AG10803 (cell line): ENCODE measurements at places on chromosomes 4 and X.

DNA sequence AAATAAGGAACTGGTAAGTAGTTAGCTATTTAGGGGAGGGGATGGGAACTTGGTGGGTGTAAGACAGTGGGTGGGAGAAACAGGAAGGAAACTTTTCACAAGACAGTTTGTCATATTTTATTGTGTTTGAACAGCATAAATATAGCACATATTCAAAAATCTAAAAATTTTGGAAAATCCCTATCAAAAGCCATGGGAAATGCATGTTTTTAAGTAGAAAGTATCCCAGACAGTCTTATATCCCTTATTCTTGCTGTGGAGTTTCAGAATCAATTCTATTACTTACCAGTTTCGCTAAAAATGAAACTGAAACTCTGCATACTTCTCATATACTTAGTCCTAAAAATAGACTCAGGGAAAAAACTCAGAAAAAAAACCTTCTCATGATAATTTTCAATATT, 22.3 kb upstream of the RASGEF1B start:
- no peak for DNase-seq

DNA sequence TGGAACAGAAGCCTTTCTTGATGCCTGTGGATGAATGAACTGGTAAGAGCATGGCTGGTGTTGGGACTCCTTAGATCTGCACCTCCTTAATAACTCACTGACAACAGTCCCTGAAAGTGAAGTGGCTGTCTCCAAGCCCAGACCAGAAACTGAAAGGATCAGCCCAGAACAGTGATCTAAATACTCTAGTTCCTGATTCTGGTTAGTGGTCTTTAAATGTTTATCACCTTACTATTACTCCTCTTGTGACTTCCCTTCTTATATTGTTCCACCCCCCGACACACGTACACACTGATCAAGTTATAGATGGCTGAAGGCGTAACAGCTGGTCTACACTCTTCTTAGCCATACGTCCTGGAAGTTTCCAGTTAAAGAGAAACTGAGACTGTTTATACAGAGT, 33.8 kb upstream of the ARMCX2 start:
- no peak for DNase-seq

- DNase-seq = no peak
Measured at GRCh38 chr4:183920512-183920911, 15.4 kb downstream of the STOX2 start.

GRCh38 chr4:62126064-62126732, 926.1 kb downstream of the ADGRL3 start:
- DNase-seq = no peak

DNA sequence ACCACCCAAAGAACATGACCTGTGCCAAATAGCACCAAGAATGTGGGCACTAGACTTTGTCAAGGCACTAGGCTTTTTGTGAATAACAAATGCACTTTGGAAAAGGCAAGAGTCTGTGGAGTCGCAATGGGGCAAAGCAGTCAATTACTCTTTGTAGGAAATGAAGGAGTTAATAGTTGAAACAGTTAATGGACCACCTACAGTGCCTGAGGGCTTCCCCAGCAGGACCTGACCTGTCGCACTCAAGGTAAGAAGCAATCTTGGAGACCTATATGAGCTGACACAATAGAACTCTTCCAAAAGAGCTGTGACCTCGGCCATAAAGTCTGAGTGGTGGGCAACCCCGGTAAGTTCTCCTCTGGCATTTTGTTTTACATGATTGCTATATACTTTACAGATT, 49.2 kb upstream of the CAPN6 start:
- DNase-seq = no peak

GRCh38 chrX:68710870-68711576, 63.6 kb downstream of the STARD8 start:
- peak; percentile 53 for DNase-seq

GRCh38 chrX:101759000-101759399, 99.3 kb upstream of the ARMCX2 start:
- DNase-seq = peak; percentile 41

DNA sequence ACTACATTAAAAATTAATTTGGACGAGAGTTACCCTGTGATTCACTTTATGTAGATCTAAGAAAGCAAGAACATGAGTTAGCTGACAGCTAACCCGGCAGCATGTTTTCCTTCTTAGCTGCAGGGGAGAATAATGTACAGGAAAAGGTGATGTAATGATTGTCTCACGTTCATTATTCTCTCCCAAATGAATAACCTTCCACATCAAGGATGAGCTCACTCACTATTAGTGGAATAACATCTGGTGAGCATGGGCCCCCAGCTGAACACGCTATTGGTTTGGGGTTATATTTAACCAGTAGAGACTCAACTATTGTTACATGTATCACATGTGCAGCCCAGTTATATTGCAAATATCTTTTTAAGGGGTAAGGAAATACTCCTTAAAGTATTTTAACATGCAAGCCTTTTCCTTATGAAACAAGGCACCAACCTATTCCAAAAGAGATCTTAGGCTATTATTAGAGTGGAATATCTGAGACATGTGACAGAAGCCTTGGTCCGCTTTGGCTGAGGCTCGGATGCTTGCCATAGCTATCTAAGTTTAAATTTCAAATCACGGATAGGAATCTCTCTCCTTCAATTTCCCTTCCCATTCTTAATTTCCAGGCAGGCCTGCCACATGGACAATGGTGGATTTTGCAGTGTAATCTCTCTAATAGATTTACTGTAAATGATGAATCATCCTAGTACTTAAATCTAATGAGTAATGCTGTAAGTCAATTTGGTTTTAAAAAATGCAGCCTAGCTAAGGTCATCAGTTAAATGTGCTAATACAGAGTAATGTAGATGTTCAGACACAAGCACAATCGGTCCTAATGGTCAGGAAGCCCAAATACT, 99.0 kb upstream of the OTUD4 start:
- DNase-seq = peak; percentile 89

- peak; percentile 1 for DNase-seq
Measured at GRCh38 chrX:31117266-31117665, 45.4 kb upstream of the FTHL17 start.

DNA sequence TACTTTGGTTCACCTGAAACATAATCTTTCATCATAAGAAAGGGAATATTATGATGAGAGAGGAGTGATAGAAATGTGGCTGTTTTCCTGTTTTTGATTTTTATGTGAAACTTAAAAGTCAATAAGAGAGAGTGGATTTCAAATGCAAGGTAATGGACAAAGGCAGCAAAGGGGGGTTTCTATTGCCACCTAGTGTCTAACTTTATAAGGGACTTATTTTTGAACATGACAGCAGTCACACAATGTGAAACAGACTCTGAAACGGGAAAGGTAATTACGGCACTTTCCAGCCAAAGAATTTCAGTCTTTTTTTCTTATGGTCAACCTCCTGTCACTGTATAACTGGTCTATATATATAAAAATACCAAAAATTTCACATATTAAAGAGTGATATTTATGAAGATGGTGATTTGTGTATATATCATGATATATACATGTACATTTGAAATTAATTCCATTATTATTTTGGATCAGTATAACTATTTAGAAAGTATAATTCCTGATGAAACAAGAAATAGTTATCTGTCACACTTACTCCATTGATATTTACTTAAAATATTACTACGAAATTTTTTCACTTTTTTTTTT, 127.1 kb downstream of the FBXO8 start:
- DNase-seq = peak; percentile 48
